NCI-H524 treated with DMSO at 0.1 percent for 48 hours (cell line): ENCODE measurements at places on chromosomes 3 and 15.

GRCh38 chr3:108185536-108185935, 36.7 kb downstream of the IFT57 start:
- no peak for DNase-seq

GRCh38 chr3:4982773-4983738, 3.8 kb downstream of the BHLHE40 start:
- DNase-seq = no peak

DNA sequence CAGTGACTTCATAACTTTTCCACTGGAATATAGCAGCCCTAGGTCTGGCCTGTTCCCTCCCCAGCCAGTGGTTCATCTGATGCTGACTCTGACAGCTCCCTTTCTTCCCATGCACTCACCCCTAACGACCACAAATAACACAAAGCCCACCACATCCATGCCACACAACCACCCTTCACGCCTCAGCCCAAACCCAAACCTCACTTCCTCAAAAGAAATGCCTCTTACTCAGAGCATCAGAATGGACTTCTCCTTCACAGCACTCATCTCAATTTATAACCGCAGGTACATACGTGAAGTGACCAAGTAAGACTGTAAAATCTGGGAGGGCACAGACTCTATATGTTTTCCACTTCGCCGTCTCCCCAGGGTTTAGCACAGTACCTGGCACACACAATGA, 1.1 kb downstream of the RBSN start:
- DNase-seq = no peak

GRCh38 chr3:115553796-115554486, 69.4 kb upstream of the GAP43 start:
- no peak for DNase-seq

DNA sequence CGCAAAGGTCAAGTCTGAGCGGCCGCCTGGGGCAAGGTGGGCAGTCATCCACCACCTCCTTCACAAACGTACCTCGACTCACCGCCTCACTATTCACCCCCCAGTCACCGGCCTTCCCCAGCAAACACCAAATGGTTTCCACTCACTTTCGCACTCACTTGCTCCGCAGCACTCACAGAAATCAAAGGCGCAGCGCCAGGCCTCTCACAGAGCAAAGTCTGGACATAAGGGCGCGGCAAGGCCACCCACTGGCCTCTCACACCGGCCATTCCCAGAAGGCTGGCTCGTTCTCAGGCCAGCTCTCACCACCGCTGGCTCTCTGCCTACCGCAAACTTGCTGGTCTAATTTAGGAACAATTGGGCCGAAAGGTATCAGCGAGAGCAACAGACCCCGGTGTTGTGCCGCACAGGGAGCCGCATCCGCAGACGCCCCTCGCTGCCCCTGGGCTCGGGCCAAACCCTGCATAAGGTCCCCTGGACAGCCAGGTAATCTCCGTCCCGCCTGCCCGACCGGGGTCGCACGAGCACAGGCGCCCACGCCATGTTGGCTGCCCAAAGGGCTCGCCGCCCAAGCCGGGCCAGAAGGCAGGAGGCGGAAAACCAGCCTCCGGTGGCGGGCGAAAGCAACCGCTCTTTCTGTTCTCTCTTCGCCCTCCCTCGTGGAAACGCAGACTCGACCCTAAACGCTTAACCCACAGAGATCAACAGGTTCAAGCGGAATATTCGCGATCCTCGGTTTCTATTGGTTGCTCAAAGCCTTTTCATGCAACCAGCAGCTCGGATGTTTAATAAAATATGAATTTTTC, 2.9 kb downstream of the SHOX2 start:
- no peak for DNase-seq

GRCh38 chr3:184716622-184717398, 4.9 kb upstream of the MAGEF1 start:
- DNase-seq = no peak

DNA sequence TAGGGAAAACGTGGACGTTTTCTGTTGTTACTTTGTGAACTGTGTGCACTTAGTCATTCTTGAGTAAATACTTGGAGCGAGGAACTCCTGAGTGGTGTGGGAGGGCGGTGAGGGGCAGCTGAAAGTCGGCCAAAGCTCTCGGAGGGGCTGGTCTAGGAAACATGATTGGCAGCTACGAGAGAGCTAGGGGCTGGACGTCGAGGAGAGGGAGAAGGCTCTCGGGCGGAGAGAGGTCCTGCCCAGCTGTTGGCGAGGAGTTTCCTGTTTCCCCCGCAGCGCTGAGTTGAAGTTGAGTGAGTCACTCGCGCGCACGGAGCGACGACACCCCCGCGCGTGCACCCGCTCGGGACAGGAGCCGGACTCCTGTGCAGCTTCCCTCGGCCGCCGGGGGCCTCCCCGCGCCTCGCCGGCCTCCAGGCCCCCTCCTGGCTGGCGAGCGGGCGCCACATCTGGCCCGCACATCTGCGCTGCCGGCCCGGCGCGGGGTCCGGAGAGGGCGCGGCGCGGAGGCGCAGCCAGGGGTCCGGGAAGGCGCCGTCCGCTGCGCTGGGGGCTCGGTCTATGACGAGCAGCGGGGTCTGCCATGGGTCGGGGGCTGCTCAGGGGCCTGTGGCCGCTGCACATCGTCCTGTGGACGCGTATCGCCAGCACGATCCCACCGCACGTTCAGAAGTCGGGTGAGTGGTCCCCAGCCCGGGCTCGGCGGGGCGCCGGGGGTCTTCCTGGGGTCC, at the start of gene TGFBR2:
Gene TGFBR2, plus strand, starts transcription at position 301 of the 731 bp plus-strand sequence. Its CDS starts 283 bp downstream, at position 584.
- no peak for DNase-seq

DNA sequence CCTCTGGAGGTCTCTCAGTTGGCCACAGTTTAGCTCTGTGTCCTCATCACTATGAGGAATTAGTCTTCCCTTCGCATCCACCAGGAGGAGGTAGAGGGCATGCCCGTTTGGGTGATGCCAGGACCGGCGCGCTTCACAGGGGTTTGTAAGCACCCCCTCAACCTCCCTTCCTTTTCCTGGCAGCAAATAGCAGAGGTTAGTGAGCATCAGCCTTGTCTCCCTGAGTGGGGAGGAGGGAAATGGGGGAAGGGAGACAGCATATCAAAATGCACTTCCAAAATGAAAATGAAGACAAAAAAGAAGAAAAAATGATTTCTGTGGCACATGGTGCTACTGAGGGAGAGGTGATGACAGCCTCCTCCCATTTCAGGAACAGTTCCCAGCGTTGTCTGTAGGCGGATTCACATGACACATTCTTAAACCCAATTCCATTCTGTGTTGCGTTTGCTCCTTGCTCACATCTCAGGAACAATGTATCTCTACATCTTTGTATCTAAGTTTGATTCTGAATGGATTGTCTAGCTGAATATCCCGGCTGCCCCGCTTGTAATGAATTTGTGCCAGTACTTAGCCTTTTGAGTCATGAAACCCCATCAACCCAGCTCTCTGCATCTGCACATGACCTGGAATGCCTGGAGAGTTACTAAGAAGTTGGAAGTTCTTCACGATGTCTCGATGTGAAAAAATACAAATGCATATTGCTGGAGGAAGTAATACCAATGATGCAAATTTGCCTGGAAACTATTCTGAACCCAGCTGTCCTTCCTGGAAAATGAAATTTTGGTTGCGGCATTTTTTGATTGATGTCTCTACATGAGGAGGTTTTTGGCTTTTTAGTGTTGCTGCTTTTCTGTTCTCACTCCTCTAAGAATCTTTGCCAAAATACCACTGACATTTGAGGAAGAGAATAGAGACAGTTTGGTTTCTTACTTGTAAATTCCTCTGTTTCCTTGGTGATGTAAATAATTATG, 45.2 kb downstream of the TYRO3 start:
- DNase-seq = no peak

GRCh38 chr3:191470080-191470479, 9.1 kb downstream of the PYDC2 start:
- DNase-seq = no peak

DNA sequence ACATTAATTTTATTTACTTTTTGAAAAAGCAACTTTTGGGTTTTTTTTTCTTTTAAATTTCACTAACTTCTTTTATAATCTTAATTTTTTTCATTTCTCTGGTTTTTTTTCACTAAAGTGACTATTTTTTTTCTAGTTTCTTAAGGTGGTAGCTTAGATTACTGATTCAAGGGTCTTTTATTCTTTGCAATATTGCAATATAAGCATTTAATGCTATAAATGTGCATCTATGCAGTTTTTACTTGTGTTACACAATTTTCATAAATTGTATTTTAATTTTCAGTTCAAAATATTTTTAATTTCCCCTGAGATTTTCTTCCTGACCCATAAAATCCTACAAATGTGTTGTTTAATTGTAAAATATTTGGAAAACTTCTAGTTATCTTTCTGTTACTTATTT, 535.8 kb downstream of the GABRG3 start:
- DNase-seq = no peak

- no peak for DNase-seq
These were observed 23.1 kb downstream of the CDCP1 start for GRCh38 chr3:45123030-45123429.

GRCh38 chr15:86055688-86056087, 24.0 kb upstream of the AGBL1 start:
- DNase-seq = peak; percentile 88

DNA sequence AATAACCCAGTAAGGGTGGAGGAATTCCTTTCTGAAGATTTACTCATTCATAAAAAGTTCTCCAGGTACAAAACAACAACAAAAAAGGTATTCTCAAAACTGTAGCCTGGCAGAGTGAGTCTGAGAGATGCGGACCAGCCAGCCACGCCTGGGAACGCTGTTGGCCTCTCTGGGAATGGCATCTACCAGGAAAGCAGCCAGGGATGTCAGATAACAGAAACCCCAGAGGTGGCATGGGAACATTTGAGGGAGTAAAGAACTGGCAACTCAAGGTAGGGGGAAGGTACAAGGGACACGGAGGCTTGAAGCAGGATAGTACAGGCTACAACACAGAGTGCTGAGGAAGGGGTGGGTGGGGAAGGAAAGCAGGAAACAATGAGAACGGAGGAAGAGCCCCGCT, 7.1 kb upstream of the AP3S2 start:
- no peak for DNase-seq

DNA sequence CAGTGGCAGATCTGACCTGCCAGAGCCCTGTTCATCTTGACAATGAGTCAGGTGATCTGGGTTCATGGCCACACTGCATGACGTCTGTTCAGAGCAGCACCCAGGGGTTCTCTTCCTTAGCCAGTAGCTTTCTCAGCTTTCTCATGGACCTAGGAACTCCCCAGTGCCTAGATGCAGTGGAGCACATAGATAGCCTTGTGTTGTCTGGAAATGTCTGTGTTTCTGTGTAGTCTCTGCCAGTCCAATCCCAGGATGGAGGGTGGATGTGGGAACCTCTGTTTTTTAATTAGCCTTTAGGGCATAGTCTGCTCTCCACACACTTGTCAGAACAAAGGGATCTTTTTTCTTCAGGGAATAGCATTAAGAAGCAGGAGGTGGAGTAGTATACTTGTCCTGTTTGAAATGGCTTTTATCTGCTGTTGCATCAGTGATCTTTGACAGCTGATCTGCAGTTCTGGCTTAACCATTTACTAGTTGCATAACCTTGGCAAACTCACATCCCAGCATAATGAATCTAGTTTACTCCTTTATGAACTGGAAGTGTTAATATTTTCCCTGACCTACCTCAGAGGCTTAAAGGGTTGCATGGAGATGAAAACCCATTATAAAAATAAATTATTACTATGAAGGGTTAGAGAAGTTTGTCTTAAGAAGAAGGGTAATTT, 16.1 kb upstream of the CACNA1D start:
- no peak for DNase-seq

DNA sequence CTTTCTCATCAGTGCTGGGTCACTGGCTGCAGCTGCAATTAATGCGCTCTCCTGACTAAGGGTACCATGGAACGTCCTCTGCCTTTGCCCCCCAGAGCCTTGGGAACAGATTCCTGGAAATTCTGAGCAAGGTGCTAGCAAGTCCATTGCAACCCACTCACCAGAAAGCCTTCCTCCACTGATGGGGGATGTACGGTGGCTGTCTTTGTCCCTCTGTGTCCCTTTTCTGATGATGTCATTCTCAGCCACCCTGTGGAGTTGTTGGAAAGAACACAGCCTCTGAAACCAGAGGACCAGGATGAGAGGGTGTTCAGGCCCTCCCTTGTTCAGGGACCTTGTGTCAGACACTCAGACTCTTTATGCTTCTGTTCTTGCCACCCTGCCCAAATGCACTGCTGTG, 38.1 kb upstream of the ZBTB38 start:
- no peak for DNase-seq

DNA sequence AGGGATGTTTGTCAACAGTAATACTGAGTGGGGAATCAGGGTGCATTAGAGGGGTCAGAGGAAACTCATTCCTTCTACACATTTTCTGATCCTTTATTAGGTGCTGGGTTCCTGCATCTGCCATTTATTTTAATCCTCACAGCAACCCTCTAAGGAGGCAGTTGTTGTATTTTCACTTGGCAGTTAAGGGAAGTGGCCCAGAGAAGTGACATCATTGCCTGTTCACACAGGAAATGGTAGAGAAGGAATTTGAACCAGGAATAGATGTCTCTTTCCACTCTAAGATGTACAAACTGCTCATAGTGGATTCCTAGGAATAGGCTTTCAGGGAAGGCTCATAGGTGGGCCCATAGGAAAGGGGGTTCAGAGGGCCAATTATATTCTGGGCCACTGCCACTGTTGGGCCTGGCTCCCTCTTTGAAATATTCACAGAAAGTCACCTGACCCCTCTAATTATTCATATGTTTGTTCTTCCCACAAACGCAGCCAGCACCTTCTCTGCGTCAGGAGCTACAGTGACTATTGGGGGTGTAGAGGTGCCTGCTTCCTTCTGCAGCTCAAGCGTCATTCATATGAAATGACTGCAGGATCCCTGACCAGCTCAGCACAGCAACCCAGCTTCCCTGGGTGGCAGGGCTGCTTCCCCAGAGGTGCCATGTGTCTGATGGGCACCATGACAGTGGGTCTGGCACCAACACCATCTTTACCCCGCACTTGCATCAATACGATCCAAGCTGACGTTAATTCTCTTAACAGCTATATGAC, 163.9 kb upstream of the SMAD3 start:
- no peak for DNase-seq

GRCh38 chr15:66748708-66749035, 46.6 kb downstream of the SMAD6 start:
- DNase-seq = no peak

GRCh38 chr3:45942051-45942825, 1.0 kb upstream of the CXCR6 start:
- DNase-seq = no peak

DNA sequence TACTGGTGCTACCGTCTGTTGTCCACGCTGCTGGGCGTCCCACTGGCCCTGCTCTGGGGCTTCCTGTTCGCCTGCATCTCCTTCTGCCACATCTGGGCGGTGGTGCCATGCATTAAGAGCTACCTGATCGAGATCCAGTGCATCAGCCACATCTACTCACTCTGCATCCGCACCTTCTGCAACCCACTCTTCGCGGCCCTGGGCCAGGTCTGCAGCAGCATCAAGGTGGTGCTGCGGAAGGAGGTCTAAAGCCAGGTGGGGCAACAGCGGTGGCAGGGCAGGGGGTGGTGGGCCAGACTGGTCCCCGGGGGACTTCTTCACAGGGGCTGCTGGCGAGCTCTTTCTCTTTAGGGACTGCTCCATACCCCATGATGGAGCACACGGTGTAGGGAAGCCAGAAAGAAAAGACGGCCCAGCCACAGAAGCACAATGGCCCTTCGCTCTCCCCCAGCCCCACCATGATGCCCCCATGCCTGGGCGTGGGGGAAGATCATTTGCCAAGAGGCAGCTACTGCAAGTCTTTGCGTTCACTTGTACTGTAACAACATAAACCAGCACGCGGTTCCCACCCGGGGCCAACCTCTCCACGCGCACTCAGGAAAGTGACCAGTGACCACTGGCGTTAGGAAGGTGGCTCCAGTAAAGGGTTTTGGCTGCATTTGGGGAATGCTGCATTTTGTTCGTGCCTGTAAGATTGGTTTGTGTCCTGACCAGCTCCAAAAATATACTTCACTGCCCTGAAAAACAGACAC, 12.2 kb downstream of the CAV3 start:
- DNase-seq = no peak
